ENCODE measurements at places on chromosomes 5 and 9.

GRCh38 chr5:76674330-76675066 lies 41.4 kb upstream of the F2R start:
- no peak for DNase-seq

DNA sequence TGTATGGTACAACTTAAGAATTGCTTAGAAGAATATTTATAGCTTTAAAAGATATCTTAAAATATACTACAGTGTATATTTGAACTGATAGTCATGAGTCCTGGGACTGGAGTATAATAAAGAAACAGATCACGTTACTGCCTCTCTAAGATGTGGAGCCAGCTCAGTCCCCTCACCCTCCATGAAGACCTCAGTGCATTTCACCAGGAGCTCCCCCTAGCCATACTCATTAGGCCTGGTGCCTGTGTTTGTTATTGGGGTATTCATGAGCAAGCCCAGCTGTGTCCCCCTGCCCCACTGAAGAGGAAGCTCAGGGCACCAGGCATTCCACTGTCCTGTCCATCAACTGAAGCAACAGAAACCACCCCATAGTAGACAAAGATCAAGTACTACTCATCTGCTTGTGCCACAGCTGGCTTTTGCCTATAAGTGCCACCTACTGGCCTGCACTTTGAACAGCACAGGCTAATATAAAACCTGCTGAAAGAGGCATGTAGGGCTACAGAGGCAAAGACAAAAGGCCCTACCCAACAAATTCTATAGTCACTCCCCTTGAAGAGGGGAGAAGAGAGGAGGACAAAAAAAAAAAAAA lies 850.2 kb upstream of the NUDT12 start:
- no peak for DNase-seq

- no peak for DNase-seq
Measured at GRCh38 chr5:150181027-150181426, 8.8 kb upstream of the SLC6A7 start.

DNA sequence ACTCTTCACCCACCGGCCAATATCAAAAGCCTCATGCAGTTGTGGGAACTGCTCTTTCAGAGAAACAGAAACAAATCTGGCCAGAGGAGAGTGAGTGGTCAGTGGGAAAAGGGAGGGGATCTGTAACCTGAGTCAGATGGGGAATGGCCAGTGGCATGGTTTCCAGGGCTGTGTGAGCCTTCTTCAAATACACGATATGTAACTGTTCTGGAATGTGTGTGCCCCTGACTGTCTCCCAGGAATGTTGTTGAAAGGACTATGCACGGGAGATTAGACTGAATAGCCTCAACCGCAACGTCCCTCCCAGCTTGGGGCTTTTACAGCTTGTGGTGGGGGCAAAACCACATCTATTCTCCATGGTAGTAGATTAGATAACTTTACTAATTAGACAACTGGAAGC lies 60.8 kb downstream of the SH3TC2 start:
- no peak for DNase-seq

DNA sequence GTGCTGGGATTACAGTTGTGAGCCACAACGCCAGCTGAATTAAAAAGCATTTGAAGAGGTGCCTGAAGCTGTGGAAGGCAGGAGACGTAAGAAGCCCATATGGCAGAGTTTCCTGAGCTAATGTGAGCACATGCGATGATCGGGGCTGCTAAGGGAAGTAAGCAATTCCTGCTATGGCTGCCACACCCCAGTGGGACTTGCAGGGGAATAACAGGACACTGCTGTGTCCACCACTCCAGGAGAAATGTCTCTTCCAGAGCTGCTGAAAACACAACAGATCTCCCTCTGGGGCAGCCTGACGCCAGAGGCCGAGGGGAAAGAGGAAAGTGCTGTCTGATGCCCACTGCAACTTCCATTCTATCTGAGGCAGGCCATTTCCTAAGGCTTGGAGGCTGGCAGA lies 46.2 kb upstream of the ANKRD55 start:
- no peak for DNase-seq

GRCh38 chr5:25006734-25007133 lies 362.0 kb upstream of the CDH10 start:
- DNase-seq: no peak

GRCh38 chr5:16431490-16431889 lies 34.1 kb downstream of the ZNF622 start:
- no peak for DNase-seq

GRCh38 chr5:95857185-95857945 lies 34.8 kb upstream of the GLRX start:
- DNase-seq: no peak

DNA sequence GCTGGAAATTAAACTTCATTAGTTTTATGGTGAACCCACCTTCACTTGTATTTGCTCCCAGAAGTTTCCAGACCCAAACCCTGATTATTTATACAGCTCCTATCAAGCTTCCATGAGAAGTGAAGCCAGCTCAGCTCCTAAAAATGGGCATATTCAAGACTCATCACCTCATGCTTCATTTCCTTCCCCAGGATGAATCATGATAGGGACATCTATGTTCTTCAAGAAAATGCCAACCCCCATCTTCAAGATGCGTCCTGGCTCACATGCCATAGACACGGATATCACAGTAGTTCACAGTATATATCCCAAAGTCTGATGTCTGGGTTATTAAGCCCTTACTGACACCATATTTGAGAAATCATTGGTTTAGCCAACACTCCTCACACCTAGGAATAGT lies 217.6 kb downstream of the NPR3 start:
- no peak for DNase-seq

DNA sequence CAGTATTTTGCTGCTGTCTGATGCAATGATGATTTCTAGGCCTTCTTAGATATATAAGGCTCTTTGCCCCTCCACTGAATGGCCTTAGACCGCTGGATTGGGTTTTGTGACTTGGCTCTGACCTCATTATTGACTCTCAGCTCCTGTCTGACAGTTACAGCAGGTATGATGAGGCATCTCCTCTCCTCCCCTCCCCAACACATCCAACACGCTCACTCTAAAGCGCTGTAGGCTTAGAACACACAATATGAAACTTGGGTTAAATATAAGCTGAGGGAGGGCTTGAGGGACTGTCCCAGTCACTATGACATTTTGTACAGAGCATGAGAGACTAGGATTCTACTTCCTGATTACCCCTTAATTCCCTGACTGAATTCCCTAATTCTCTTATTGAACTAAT lies 18.8 kb upstream of the CER1 start:
- DNase-seq: no peak

DNA sequence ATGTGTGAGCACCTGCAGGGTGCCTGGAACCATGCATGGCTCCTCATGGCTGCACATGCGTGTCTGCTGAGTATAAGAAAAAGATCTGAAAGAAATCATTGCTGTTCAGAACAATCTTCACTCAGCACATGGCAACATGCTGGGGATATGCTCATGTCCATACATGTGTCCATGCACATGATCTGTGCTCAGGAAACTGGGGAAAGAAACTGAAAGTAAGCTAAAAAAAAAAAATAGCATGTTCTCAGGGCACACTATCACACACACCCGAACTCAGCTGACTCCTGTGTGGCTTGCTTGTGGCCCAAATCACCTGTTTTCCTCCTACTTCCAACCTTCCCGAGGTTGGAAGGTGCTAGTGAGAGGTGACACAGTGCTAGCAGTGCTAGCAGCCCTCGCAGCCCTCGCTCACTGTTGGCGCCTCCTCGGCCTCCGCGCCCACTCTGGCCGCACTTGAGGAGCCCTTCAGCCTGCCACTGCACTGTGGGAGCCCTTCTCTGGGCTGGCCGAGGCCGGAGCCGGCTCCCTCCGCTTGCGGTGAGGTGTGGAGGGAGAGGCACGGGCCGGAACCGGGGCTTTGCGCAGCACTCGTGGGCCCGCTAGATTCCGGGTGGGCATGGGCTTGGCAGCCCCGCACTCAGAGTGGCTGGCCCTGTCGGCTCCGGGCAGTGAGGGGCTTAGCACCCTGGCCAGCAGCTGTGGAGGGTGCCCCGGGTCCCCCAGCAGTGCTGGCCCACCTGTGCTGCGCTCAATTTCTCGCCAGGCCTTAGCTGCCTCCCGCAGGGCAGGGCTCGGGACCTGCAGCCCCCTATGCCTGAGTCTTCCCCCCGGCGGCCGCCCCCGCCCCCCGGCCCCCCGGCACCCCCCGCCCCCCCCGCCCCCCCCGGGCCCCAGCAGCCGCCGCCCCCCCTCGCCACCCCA lies 76.0 kb downstream of the GADD45G start:
- no peak for DNase-seq

DNA sequence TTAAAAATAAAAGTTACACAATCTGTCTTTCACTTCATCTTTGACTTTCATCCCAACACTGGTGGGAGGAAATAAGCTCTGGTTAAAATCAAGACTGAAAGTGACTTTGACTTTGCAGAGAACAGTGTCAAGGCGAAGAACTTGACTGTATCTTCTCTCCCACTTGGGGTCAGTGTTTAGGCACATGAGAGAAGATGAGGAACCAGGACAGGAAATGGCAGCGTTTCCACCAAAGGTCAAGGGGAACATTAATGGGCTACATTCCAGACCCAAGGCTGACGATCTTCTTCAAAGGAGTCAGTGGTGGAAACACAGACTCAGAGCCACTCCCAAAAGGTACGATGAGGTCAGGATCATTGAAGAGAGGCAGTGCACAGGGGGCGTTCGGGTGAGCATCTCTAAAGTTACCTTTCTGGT lies 409.5 kb downstream of the ARHGEF28 start:
- DNase-seq: no peak
